ENCODE measurements at places on chromosomes 11 and 22.

DNA sequence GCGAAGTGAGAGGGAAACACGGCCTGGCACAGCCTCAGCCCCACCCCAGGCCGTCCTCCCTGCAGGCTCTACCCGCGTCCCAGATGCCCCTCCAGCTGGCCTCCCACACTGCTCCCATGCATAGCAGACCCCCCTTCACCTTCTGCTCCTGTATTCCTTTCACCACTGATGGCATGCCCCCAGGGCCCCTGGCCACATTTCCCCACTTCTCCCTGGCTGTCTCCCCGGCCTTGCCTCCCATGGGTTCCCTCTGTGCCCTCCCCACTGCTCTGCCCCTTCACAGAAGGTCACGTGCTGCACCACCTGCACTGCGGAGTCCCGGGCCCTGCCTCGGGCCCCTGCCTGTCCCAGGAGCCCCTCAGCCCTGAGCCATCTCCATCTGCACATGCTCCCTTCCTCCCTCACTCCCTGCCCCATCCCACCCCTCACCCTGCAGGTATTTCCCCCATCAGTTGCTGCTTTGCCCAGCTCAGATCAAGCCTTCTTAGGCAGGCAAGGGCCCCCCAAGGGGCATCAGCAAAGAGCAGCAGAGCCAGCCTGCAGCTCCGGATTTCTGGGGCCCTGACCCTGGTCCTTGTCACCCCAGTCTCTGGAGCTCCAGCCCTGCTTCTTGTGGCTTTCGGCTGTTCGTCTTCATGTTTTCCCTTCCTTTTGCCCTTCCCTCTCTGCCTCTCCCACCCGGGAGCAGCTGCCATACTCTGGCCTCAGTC lies 46.4 kb downstream of the GAB4 start:
- no peak for DNase-seq

- DNase-seq = no peak
Measured at GRCh38 chr22:46004105-46004866, 27.3 kb upstream of the WNT7B start.

GRCh38 chr11:118845369-118845768 lies 38.3 kb upstream of the CXCR5 start:
- no peak for DNase-seq

- no peak for DNase-seq
Measured at GRCh38 chr22:37100589-37101127, 8.9 kb downstream of the TMPRSS6 start.

GRCh38 chr11:75279273-75279672 lies 38.7 kb downstream of the TPBGL start:
- no peak for DNase-seq

DNA sequence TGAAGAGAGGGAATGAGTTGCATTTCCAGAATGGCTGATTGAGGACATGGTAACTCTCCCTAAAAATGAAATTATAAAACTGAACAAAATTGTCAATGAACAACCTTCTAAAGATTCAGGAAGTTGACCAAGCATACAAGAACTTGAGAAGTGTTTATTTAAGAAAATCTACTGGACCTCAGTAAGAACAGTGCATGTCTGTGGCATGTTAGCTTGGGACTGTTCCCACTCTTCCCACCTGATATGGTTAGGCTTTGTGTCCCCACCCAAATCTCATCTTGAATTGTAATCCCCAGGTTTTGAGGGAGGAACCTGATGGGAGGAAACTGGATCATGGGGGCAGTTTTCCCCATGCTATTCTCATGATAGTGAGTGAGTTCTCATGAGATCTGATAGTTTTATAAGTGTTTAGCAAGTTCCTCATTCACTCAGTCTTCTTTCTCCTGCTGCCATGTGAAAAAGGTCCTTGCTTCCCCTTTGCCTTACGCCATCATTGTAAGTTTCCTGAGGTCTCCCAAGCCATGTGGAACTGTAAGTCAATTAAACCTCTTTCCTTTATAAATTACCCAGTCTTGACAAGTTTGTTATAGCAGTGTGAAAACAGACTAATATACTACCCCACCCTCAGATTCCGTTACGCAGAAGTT lies 15.4 kb downstream of the MS4A13 start:
- DNase-seq = no peak

DNA sequence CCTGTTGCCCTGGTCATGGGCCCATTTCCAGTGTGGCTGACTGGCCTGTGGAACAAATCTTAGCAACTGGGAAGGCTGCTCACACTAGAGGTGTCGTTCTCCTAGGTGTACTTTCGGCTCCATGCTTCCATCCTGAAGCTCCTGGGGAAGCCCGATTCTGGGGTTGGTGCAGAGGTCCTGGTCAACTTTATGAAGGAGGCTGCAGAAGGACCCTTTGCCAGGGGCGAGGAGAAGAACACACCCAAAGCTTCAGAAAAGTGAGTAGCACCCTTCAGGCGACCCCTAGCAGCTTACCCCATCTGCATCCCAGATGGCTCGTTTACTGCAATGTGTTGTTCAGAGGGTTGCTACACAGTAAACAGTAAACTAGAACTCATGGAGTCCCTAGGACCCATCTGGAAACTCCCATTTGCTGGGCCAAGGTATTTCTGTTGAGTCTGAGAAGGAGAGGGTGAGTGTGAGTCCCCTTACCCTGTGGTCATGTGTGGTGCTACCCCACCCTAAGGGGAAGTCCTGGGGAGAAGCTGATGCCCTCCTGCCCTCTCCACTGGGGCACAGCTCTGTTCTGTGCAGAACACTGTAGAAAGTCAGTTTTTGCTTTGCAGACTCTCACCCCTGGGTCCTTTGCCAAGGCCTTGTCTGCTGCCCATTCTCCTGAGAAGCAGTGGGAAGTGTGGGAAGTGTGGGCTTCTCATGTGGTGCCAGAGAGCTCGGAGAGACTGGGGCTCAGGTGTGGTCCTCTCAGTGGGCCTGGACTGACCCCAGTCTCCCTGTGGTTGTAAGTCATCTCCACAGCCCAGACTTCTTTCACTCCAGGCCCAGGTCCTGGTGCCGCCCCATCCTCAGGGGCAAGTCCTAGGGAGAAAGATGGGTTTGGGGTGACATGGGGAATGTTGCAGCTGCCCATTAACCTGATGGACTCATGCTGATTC lies 85.0 kb downstream of the CABIN1 start:
- DNase-seq = no peak

DNA sequence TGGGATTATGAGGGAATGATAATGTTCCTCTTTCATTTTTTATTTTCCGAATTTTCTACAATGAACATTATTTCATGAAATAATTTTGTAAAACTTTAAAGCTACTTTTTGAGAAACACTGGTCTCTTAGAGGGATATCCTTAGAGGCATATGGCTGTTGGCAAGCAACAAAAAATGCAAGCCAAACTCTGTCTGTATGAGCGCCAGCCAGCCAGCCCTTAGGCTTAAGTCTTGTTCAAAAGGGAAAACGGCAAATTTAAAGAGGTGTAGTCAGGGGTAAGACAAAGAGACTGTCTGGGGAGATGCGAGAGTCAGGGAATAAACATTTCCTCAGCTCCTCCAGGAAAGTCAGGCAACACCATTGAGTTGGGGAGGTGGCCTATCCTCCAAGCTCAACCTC lies 22.5 kb downstream of the ASCC2 start:
- DNase-seq = no peak

GRCh38 chr11:124900464-124900863 lies 2.8 kb upstream of the ROBO4 start:
- no peak for DNase-seq

GRCh38 chr22:19714312-19715187 lies at the start of gene SEPTIN5:
Gene SEPTIN5, plus strand, starts transcription at chr22:19714503. Its CDS starts 86 bp downstream, at chr22:19714589.
- DNase-seq = no peak

DNA sequence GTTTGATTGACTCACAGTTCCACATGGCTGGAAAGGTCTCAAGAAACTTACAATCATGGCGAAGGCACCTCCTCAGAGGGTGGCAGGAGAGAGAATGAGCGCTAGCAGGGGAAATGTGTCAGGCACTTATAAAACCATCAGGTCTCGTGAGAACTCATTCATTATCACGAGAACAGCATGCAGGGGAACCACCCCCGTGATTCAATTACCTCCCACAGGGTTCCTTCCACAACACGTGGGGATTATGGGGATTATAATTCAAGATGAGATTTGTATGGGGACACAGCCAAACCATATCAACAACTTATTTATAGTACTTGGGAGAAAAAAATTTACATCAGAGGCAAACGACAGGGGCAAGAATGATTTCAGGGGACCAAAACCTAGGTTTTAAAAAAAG lies 3.0 kb downstream of the ME3 start:
- DNase-seq = no peak

- no peak for DNase-seq
Measured at GRCh38 chr22:18947905-18948304, 11.8 kb upstream of the PRODH start.

- no peak for DNase-seq
Measured at GRCh38 chr11:20016526-20016925, 143.7 kb downstream of the DBX1 start.

DNA sequence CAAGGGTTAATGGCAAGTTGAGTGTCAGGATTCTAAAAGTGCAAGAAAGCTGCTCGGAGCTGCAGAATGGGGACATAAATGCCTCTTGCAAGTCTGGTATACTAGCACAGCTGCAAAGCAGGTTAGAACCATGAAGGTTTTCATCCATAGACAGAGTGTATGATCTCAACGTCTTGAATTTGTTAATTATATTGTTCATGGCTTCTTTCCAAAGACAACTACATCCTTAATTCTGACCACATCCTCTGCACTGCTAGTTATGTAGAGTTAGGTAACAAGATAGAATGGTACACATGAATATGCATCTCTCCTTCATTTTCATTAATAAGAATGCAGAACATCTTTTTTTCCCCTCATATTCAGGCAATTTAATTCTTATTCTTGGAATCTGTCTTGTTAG lies 34.2 kb downstream of the EXPH5 start:
- DNase-seq = no peak

DNA sequence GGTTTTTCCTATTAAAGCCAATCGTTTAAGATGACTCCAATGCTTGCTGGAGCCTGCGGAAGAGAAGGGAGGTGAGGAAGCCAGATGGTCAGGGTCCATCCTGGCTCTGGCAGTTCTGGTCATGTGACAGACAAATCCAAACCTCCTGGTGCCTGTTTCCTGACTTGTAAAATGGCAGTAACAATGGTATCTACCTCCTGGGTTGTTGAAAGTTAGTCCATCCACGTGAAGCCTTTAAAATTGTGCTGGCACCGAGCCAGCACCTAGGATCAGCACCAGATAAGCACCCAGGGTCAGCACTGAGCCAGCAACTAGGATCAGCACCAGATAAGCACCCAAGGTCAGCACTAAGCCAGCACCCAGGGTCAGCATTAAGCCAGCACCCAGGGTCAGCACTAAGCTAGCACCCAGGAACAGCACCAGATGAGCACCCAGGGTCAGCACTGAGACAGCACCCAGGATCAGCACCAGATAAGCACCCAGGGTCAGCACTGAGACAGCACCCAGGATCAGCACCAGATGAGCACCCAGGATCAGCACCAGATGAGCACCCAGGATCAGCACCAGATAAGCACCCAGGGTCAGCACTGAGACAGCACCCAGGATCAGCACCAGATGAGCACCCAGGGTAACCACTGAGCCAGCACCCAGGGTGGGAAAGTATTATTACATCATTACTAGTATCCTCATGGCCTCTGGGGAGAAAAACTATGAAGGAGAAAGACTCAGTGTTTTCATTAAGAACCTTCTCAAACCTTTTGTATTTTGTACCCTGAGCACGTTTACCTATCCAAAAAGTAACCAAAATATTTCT lies 17.2 kb downstream of the KIAA0930 start:
- no peak for DNase-seq

DNA sequence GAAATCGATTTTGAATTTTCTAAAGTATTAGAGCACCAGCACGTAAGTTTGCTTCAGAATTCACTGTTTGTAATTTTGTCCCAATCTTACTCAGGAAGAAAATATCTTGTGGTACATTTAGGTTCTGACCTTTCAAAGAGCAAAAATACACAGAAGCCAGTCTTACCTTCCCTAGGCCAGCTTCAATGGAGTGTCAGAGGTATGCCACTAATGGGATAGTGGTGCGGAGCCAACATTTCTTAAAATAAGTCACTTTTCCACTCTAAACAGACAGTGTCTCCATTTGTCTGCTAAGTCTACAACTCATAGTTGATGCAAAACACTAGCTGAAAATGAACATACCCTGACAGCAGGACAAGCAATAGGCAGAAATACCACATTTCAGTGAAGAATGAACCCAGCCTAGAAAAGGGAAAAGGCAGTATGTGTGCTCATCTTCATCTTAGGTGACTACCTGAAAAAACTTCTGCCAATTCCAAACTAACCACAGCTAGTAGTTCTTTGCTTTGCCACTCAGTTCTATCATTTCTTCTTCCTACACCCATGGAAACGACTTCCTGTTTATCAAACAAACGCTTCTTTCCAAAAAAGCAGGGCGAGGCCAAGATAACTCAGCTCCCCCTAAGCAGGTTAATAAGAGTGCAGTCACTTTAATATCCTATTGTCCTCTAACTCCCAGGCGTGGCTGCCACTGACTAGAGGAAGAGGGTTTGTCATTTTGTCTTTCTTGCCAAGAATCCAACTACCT lies 94.0 kb upstream of the APOA1 start:
- no peak for DNase-seq

- DNase-seq = no peak
Measured at GRCh38 chr22:24214467-24215285, 30.2 kb downstream of the GGT5 start.

DNA sequence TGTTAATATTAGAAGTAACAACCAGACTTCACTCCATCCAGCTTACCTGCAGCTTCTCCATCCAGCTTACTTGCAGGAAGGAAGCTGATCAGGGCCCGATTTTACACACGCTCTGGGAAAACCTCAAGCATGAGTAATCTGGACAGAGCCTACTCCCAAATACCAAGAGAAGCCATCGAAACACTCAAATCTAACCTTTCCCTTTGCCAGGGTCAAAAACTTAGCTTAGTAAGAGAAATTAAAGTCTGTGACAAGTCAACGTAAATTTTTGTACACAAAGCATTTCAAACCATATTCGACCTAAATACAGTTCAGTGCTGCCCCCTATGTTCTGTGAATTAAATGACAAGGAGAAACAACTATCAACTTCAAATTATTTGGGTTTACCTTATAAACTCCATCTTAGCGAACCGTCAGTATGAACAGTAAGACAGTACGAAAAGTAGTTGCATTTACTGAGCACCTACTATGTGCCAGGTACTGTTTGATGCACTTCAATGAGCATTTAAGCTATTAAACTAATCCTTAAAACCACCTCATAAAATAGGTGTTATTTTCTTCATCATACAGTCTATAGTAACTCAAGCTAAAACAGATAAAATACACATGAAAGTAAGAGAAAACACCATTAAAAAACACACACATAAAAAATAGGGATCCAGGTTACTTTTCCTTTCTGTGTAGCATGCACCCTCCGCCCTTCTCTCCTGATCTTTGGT lies 36.9 kb downstream of the ARFGAP3 start:
- no peak for DNase-seq

DNA sequence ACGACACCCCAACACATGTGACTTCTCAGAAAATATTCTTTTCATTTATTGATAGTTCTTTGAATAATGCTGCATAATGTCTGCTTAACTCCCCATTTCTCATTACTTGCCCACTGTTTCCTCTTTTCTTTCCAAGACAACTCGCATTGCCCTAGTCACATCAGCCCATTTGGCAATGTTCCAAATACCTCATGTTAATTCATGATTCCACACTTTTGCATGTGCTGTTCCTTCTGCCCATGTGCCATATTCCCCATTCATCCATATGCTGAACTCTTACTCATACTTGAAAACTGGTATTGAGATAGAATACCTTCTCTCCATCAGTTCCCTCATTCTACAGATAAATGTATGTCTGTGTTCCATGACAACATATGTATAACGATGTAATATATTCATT lies 993.7 kb downstream of the OPCML start:
- DNase-seq = no peak

- no peak for DNase-seq
Measured at GRCh38 chr11:76642341-76642740, 28.2 kb downstream of the LRRC32 start.
